Neural crest cell (in vitro differentiated cells): ENCODE measurements at places on chromosomes 16 and 17. TPM values are rescaled to one million over a fixed set of nuclear protein-coding genes. Genes with fewer than 3 reads are reported as not detected.

Gene NAA60
- total RNA-seq = 48.9 and 55.3 TPM in 2 replicates

Gene ZNF597
- 2.0 and 2.2 TPM in 2 replicates for total RNA-seq

Gene MYH1
- total RNA-seq = not detected in 2 replicates

GRCh38 chr17:80786470-80786869, 205.2 kb upstream of the CHMP6 start:
- peaks cover 58% of the 10 kb centered on the region for H3K4me1 ChIP-seq
- no peaks in the 10 kb centered on the region for H3K27me3 ChIP-seq
- no peak overlapping the region for H3K4me3 ChIP-seq
- DNase-seq = no peak
- H3K36me3 ChIP-seq = peaks cover 8% of the 10 kb centered on the region

DNA sequence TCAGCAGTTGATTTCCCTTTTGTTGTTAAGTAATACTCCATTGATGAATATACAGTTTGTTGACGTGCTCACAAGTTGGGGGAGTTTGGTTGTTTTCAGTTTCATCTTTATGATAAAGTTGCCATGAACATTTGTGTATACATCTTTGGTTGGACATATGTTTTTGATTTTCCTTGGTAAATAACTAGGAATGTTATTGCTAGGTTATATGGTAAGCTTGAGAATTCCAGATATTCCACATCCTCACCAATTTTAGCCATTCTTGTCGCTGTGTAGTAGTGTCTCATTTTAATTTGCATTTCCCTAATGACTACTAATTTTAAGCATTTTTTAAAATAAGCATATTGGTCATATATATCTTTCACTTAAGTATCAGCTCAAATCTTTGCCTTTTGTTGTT, 55.0 kb upstream of the RASL10B start:
- no peaks in the 10 kb centered on the region for H3K4me1 ChIP-seq
- H3K27me3 ChIP-seq = no peaks in the 10 kb centered on the region
- no peak for DNase-seq
- H3K4me3 ChIP-seq = no peak overlapping the region
- H3K36me3 ChIP-seq = peaks cover 12% of the 10 kb centered on the region
- no peak overlapping the region for H3K27ac ChIP-seq

GRCh38 chr16:2490190-2491105, 15.5 kb downstream of the TBC1D24 start:
- H3K4me1 ChIP-seq = peaks cover 8% of the 10 kb centered on the region
- no peaks in the 10 kb centered on the region for H3K36me3 ChIP-seq
- H3K27ac ChIP-seq = peak overlapping the region; percentile 43
- DNase-seq = no peak
- no peaks in the 10 kb centered on the region for H3K27me3 ChIP-seq

GRCh38 chr17:76870377-76870714, 2.1 kb downstream of the MGAT5B start:
- peaks cover 24% of the 10 kb centered on the region for H3K27me3 ChIP-seq
- peaks cover 18% of the 10 kb centered on the region for H3K4me1 ChIP-seq

GRCh38 chr17:15464231-15464985, 3.0 kb downstream of the CDRT4 start:
- peaks cover 11% of the 10 kb centered on the region for H3K36me3 ChIP-seq
- DNase-seq = no peak
- peaks cover 13% of the 10 kb centered on the region for H3K4me1 ChIP-seq
- no peaks in the 10 kb centered on the region for H3K27me3 ChIP-seq

GRCh38 chr16:88393034-88393433, 10.3 kb downstream of the ZNF469 start:
- no peak overlapping the region for H3K4me3 ChIP-seq
- no peak for DNase-seq
- no peaks in the 10 kb centered on the region for H3K36me3 ChIP-seq
- H3K27me3 ChIP-seq = peaks cover 6% of the 10 kb centered on the region

GRCh38 chr17:32349503-32349853, 479 bp upstream of the ZNF207 start:
- peaks cover 11% of the 10 kb centered on the region for H3K36me3 ChIP-seq
- peak overlapping the region; percentile 99 for H3K27ac ChIP-seq
- peaks cover 28% of the 10 kb centered on the region for H3K4me1 ChIP-seq

DNA sequence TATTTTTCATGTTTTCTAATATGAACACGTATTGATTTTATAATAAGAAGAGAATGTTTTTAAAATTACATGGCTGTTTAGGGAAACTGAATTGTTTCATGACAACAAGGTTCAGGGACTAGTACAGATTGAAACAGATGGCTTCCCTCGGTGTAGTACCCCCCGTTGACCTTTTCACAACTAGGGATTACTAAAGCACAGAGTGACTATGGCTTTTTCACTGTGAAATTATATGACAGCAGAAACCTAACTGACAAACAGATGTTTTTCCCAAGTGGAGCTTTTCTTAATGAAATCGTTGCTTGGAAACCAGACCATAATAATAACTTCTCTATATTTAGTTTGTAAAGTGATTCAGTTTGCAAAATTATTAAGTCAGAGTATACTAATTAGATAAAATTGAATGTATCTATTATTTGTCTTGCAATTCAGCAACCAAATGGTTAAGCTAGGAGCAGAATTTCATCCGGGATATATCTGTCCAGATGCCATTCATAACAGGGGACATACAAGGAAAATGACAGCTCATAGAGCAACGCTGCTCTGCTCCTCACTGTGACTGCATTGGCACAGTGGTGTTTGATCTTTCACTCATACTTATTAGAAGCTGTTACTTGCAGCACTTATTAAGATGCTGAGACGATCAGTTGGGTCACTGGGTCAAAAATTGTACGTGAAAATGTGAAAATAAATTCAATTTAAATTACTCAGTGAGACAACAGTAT, 111.7 kb downstream of the TANGO6 start:
- no peaks in the 10 kb centered on the region for H3K27me3 ChIP-seq
- H3K4me3 ChIP-seq = no peak overlapping the region
- no peak overlapping the region for H3K27ac ChIP-seq
- DNase-seq = no peak
- H3K4me1 ChIP-seq = no peaks in the 10 kb centered on the region
- H3K36me3 ChIP-seq = no peaks in the 10 kb centered on the region

- no peaks in the 10 kb centered on the region for H3K4me1 ChIP-seq
- H3K36me3 ChIP-seq = no peaks in the 10 kb centered on the region
- no peak overlapping the region for H3K4me3 ChIP-seq
- no peak for DNase-seq
- no peak overlapping the region for H3K27ac ChIP-seq
These were observed 13.0 kb upstream of the DHRS7B start for GRCh38 chr17:21113716-21114115.
